Kidney (tissue), 22 donors: ENCODE measurements at places on chromosomes 13 and 19. TPM values are rescaled to one million over a fixed set of nuclear protein-coding genes. Genes with fewer than 3 reads are reported as not detected.

The KBTBD7 gene
- total RNA-seq: 8.4 TPM

DNA sequence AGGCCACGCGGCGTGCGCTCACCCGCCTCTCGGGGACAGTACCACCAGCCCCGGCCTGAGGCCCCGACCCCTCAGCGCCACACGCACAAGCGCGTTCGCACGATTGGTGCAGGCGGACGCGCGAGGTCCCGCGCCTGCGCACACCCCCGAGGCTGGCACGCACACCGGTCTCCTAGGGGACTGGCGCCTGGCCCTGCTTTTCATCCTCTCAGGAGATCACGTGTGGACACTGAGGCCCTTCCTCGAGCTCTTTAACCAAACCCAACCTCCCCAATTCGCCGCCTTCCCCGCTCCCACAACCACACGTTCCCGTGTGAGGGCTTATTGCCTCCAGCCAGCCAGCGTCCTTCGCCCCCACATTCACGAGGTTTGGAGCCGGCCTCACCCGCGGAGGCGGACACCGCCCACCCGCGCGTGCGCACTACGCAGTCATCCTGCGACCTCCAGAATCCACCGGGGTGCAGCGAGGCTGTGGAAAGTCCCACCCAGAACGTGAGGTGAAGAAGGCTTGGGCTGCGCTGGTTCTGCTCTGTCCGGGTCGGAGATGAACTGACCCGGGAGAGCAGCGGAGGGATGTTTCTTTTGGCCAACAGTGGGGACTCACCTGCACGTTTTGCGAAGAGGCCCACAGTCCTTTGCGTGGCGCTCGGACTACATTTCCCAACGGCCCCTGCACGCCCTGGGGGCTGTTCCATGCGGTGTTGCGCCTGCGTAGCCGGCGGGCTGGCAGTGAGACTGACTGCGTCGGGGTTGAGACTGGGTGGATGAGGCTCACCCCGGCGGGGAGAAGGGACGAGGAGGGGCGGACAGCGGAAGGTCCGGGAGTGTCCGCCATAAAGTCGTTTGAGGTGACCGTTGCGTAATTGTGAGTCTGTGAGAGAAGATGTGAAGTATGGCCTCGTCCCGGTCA, 539 bp upstream of the ZNF667 start:
- DNase-seq: peak; percentile 97

The EPSTI1 gene
- 12.2 TPM for total RNA-seq

GRCh38 chr13:21608961-21609360, 5.0 kb upstream of the MICU2 start:
- no peak for DNase-seq

GRCh38 chr13:25286969-25287961, at the start of gene MTMR6:
MTMR6 (minus strand) TSS chr13:25287488; CDS start chr13:25287247, 241 bp downstream.
- peak; percentile 93 for DNase-seq

DNA sequence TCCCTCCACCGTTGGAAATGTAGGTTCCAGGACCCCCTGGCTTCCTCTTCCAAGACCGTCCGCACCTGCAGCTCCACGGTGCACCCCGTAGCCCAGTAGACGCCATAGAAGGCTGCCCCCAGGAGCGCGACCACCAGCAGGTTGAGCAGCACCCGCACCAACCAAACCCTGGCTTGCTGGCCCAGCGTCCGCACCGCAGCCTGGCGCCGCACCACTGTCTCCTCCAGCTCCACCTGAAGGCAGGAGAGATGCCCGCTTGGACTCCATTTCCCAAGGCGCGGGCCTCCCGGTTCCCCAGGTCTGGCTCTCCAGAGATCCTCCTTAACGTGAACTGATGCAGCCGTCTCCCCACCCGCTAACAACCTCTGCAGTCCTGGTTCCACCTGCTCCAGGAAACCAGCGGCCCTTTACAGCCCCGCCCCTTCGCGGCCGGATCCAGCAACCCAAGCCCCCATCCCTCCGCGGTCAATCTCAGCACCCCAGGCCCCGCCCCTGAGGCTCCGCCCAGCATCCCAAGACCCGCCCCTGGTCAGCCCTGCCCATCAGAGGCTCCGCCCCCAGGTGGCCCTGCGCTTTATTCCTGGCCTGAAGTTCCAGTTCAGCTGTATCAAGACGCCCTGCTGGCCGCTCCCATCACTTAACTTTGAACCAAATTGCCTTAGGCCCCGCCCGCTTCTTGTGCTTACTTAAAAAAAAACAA, 5.0 kb upstream of the LENG1 start:
- peak; percentile 81 for DNase-seq

The THSD8 gene
- total RNA-seq: 3.2 TPM

- peak; percentile 53 for DNase-seq
Measured at GRCh38 chr19:55677572-55678028, 2.6 kb downstream of the EPN1 start.

GRCh38 chr13:110583178-110583865, 21.8 kb upstream of the RAB20 start:
- DNase-seq: peak; percentile 16

GRCh38 chr13:79226250-79226649, 179.8 kb downstream of the RBM26 start:
- no peak for DNase-seq

The OR7C1 gene
- total RNA-seq: 0.19 TPM

DNA sequence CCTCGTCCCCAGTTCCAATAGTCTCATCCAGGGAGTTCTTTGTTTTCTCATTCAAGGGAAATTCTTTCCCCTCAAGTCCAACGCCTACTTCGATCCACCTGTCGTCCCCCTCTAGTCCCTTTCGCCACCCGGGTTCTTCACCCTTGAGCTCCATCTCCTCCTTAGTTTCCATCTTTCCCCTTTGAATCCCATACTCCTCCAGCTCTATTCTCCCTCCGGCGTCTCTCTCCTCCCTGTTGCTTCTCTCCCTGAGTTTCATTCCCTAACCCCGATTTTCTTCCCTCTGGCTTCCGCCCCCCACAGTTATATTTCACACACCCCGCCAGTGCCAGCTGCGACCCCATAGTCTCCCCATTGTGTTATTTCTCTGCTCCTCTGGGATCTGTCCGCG, 628 bp upstream of the SLC17A7 start:
- DNase-seq: no peak

DNA sequence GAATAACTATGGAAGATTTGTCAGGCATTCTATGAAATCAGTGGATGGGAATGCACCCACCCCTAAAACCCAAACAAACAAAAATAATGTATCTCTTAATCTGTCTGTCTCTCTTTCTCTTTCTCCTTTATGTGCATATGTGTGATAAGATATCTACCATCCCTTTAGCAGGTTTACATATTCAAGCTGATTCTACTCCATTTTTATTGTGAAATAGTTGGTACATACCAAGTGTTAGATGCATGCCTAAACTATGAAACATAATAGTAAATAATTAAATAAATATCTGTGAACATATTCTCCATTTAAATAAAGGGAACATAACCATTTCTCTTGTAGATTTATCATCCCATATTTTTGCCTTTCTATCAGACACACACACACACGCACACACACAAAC, 121.8 kb upstream of the PCDH9 start:
- no peak for DNase-seq

The TRAPPC6A gene
- 37.2 TPM for total RNA-seq

GRCh38 chr13:44306371-44307192, 67.0 kb upstream of the SERP2 start:
- peak; percentile 89 for DNase-seq

- DNase-seq: peak; percentile 59
Measured at GRCh38 chr19:46728693-46729339, 11.9 kb upstream of the PRKD2 start.

DNA sequence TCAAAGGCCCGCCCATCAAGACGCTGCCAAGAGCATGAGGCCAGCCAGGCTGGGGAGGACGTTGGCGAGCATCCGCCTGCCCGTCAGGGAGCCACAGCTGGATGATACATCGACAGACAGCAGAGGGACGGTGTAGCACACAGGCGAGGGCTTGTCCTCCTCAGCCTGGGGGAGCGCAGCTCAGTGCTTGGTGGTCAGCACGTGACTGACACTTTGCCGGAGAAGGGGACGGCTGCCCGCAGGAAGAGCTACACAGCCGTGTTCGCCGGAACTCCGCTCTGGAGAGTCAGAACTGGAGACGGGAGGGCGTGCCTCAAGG, 34.1 kb downstream of the CSNK1G2 start:
- no peak for DNase-seq

DNA sequence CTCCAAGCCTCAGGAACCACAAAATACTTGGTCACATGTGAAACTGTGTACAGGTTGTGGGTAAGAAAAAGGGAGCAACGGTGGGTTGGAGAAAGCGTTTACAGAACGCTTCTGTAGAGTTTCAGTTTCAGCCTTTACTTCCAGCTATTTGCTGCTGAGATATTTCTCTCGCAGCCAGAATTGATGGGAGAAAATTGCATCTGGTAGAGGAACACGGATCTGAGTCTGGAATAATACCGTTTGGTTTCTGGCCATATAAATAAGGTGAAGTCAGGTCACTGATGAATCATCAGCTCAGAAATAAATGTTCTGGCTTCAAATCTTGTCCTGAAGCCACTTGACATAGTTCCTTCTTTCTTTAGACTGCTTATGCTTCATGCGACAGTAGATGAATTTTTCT, 20.3 kb upstream of the RFC3 start:
- no peak for DNase-seq

The PSG3 gene
- not detected for total RNA-seq

GRCh38 chr13:30400376-30400775, 21.9 kb upstream of the UBE2L5 start:
- no peak for DNase-seq

GRCh38 chr19:37899966-37900365, 6.4 kb downstream of the WDR87 start:
- DNase-seq: no peak

- DNase-seq: no peak
Measured at GRCh38 chr19:41341669-41342490, 11.8 kb downstream of the TGFB1 start.

GRCh38 chr19:41795031-41795461, 1.3 kb upstream of the CEACAM3 start:
- DNase-seq: no peak

DNA sequence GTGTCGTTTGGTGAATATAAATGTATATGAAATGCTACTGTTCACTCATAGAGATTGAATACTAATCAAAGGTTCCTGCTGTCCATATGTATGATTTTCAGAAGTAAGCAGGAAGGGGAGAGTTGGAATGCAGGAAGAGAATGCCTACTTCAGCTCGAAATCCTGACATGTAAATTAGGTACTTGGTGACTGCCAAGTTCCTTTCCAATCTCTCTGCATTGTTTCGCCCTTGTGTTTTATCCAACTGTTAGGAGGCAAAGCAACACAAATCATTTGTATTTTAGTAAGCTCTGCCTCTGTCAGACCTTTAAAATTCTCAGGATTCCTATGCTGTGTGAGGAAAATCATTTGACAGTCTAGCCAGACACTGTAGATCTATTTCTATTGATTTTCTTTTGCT, 9.0 kb downstream of the STARD13 start:
- DNase-seq: peak; percentile 20

DNA sequence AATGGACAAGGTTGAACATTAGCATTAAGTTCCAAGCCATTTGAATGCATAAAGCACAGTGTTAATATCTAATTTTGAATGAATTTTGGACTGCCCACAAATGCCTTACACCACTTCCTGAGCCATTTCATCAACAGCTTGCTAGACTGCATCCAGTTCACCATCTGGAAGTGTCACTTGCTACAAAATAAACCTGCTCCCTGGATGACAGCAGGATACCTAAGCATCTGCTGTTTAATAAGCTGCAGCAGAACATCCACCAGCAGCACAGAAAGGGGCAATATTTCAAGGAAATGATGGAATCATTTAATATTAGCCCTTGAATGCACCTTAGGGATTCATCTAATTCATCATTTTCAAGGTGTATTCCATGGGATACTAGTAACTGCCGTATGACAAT, 76.6 kb upstream of the PCDH9 start:
- no peak for DNase-seq

The CYP2S1 gene
- total RNA-seq: 2.0 TPM

The SIGLEC12 gene
- 0.66 TPM for total RNA-seq

The SYDE1 gene
- 26.9 TPM for total RNA-seq

The FFAR1 gene
- not detected for total RNA-seq

The CGB2 gene
- not detected for total RNA-seq

The CTXN1 gene
- 25.9 TPM for total RNA-seq

The NLRP12 gene
- total RNA-seq: 1.1 TPM

The RSPH6A gene
- 0.13 TPM for total RNA-seq

DNA sequence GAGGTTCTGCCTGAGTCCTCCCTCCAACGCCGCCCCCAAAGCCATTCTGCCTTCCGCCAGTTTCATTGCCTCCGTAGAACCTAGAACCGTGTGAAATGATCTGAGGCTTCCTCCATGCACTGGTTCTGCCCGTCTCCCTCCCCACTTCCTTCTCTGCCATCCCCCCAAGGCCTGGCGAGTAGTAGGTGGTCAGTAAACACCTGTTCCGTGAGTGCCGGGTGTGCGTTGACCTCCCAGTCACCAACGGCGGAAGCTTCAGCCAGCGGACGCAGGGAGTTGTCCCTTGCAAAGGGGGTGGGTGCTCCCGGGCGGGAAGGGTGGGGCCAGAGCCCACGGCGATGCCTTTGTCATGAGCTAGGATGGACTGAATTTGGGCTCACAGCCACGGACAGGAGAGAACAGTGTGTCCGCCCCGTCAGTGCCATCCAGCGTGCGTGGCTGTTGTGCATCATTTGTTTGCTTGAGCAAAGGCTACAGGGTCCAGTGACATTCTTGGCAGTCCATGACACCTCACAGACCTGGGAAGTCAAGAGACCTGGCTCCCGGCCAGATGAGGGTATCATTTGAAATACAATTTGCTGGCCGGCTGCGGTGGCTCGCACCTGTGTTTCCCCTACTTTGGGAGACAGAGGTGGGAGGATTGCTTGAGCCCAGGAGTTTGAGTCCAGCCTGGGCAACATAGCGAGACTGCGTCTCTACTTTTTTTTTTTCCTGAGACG, 43.1 kb downstream of the NFIC start:
- DNase-seq: no peak

DNA sequence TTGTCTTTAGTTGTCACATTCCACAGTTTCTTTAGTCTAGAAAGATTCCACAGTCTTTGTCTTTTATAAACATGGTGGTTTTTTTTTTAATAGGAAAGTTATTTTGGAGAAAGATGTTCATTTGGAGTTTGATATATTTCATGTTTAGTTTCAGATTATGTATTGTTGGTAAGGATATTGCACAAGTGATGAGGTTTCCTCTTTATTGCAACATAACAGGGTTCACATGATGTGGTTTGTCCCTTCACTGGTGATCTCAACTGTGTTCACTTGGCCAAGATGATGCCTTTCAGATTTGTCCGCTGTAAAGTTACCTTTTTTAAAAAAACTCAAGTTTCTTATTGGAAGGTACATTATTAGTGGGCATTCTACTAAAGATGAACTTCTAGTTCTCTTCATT, 3.2 kb downstream of the ZNF230 start:
- no peak for DNase-seq

GRCh38 chr13:51995677-51996551, 15.3 kb downstream of the ATP7B start:
- peak; percentile 32 for DNase-seq

The CD70 gene
- 0.76 TPM for total RNA-seq

DNA sequence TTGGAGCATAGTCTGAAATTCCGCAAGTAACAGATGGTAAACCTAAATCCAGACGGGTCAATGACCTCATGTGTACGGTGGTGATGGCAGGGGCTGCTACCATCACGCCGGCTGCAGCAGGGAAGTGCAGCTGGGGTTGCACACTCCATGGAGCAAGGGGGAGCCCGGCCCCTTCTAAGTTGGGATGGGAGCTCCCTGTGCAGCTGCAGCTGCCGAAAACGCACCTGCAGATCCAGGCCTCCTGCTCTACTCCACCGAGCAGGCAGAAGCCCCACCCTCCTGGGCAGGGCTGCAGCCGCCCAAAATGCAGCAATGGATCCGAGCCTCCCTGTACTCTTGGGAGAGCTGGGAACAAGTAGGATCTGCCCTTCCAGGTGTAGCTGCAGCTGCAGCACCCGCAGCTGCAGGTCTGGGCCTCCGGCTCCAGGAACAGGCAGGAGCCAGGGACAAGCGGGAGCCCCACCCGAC, 25.5 kb downstream of the KBTBD6 start:
- DNase-seq: no peak

- DNase-seq: peak; percentile 65
Measured at GRCh38 chr13:40671956-40672764, 5.7 kb upstream of the FOXO1 start.
